ENCODE measurements at places on chromosomes 3 and 15.

GRCh38 chr3:127412578-127413317 lies 124.9 kb upstream of the PRR20G start:
- no peak for DNase-seq

- no peak for DNase-seq
Measured at GRCh38 chr15:99708563-99708962, 24.7 kb downstream of the LYSMD4 start.

- DNase-seq: peak; percentile 65
Measured at GRCh38 chr15:78077053-78077870, at the start of gene TBC1D2B. Gene TBC1D2B, minus strand, starts transcription at chr15:78077711. Its CDS starts 59 bp downstream, at chr15:78077652.

DNA sequence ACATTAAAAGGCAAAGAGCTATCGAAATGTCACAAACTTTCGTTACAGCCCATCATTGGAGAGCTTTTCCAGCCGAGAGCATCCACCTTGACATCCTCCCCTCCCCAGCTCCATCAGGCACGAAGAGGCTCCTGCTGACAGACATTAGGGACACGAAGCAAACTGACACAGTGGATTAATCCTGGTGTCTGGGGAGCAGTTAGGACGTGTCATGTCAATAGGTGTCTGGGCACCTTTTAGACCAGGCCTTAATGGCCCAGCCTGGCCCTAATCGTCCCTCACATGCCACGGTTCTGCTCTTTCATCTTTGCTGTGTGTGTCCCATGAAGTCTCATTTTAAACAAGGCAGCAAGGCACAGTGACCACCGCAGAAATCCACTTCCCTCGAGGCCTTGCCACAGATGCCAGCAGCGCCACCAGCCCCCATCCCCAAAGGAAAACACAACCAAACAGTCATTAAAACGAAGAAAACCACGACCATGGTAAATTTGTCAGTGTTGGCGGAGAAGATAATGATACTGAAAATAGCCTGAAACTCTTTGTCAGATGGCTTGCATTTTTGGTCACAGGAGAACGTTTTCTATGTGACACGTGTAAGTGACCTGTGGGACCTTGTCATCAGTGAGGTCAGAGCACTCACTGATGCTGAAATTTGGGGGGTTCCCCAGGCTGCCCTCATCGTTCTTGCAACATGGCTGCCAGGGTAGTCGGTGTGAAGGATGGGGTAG lies 16.3 kb upstream of the PCSK6 start:
- no peak for DNase-seq

GRCh38 chr3:181880331-181880730 lies 168.6 kb downstream of the SOX2 start:
- no peak for DNase-seq

GRCh38 chr3:65776081-65776480 lies 262.6 kb downstream of the MAGI1 start:
- no peak for DNase-seq

GRCh38 chr15:100208921-100209603 lies 132.7 kb downstream of the ADAMTS17 start:
- no peak for DNase-seq

DNA sequence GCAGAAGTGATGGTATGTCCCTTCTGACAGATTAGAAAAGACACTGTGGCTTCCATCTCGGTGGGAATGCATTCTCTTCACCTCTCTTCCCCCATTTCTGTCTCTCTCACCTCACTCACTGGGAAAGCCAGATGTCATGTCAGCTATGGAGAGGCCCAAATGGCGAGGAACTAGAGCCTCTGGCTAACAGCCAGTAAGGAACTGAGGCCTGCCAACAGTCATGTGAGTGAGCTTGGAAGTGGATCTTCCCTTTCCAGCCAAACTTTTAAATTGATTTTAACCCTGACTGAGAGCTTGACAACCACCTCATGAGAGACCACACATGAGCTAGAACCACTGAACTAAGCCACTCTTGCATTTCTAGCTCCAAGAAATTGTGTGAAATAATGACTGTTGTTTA lies 35.2 kb upstream of the CDAN1 start:
- no peak for DNase-seq

DNA sequence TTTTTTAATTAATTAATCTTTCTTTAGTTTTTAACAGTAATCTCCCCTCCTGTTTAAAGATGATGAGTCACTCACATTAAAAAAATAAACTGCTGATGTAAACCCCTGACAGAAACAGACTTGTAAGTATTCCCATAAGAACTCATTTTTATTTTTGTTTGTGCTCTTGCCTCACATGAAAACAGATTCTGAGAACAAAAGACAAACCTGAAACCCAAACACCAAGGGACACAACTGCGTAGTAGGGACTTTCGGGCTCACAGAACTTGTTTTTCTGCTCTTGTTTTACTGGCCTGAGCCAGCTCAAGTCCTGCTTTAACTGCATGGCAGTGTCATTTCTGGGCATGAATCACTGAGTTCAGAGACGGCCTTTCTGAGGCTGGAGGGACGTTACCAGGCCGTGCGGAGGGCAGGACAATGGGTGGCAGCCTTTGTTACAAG lies 600.8 kb downstream of the FOXP1 start:
- DNase-seq: no peak

GRCh38 chr15:70604666-70605315 lies 158.6 kb downstream of the UACA start:
- DNase-seq: no peak

GRCh38 chr15:90016721-90017120 lies 15.6 kb downstream of the ZNF710 start:
- DNase-seq: no peak

GRCh38 chr3:73557986-73558726 lies 66.6 kb downstream of the PDZRN3 start:
- DNase-seq: no peak

GRCh38 chr3:112781599-112781998 lies 65.1 kb downstream of the CD200R1L start:
- no peak for DNase-seq

DNA sequence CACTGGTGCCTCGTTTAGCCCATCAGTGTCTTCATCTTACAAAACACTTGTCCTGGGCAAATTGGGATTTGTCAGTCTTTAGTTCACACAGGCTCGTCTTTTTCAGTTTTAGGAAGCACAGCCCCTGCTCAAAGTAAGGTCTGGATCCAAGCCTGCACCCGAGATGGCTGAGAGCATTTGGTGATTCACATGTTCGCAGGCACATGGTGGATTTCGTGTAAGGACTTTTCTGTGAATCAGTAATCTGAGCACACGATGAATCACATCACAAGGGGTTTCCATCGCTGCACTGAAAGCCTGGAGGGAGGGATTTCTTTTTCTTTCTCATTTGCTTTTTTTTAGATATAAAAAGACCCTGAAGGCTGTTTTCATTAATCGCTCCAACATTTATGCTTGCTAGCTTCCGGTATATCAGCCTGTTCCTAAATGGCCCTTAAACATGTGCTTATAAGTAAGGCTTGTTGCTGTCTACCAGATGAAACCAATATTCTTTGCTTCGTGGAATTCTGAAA lies 435.6 kb upstream of the ATP10A start:
- DNase-seq: no peak

GRCh38 chr3:194962056-194962455 lies 276.4 kb downstream of the FAM43A start:
- DNase-seq: no peak

GRCh38 chr15:92112711-92113110 lies 259.2 kb downstream of the SLCO3A1 start:
- DNase-seq: no peak

GRCh38 chr15:93683651-93684050 lies 547.7 kb upstream of the MCTP2 start:
- DNase-seq: no peak

DNA sequence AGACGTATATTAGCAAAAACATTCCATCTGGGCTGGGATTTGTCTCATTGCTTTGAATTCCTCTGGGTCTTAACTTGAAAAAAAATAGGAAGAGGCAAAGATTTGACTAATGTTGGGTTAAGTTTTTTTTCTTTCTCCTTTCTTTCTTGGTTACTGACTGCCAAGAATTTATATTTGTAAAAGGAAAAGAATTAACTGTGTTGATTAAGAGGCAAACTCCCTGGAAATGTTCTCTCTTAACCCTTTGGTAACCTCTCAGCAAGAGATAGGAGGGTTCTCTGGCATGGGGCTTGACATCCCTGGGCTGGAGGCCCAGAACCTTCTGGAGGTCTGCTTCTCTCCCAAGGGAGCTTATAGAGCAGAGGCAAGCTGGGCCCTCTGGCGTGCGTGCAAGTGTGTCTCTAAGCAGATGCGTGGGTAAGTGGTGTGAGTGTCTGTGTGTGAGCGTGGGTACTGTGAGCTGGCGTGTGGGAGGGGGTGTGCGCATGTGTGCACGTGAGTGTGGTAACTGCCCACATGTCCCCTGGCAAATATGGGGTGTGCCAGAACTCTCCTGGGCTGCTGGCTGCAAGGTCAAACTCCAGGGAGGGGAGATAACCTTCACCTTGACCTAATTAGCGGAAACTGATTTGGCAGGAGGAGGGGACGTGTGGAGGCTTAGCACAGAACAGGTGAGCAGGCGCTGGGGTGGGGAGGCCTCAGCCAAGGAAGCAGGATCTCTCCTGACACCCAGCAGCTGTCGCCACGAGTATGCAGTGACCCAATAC lies 49.4 kb upstream of the MAGEF1 start:
- DNase-seq: no peak

GRCh38 chr15:84003791-84004503 lies 231.6 kb upstream of the GOLGA6L4 start:
- no peak for DNase-seq

All from activated CD4-positive, alpha-beta T cell treated with anti-CD3 and anti-CD28 coated beads, Interleukin-2, amount 50 U/mL, for 4 hours (primary cell).